ENCODE measurements at places on chromosomes 11 and 22.

DNA sequence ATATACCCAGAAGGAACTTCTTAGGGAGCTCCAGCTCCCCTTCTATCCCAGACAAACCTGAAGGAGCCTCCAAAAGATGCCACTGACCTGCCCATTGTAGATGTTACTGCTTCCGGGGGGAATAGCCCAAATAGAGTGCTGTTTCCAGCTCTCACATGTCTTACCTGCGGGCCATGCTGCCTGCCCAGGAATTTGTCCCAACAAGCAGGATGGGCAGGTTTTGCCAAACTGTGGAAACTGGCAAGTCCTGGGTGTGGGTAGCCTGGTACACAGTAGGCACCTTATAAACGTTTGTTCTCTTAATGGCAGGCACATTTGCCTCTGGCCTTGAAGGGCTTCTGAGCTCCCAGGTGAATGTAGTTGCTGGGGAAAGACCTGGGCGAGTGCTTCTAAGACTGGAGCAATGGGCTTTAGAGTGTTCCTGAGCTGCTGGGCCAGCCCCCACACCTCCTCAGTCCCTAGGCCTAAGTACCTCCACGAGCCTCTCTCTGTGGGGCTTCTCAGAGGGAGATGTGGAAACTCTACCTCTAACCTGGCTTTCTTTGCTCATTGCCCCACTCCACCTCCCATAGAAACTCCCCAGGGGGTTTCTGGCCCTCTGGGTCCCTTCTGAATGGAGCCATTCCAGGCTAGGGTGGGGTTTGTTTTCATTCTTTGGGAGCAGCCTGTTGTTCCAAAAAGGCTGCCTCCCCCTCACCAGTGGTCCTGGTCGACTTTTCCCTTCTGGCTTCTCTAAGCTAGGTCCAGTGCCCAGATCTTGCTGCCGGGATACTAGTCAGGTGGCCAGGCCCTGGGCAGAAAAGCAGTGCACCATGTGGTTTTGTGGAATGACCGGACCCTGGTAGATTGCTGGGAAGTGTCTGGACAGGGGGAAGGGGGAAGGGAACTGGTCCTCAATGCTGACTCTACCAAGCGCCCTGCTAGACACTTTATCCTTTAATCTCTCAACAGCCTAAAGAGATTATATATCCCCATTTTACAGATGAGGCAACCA is 37.2 kb downstream of the LIMK2 start:
- no peak for DNase-seq

GRCh38 chr11:79363861-79364378 is 76.9 kb downstream of the TENM4 start:
- no peak for DNase-seq

- no peak for DNase-seq
Observed at GRCh38 chr11:79472819-79473529, 32.1 kb upstream of the TENM4 start.

GRCh38 chr22:49838771-49839717 is 11.4 kb upstream of the BRD1 start:
- DNase-seq = peak; percentile 96

GRCh38 chr11:85540635-85541205 is 86.4 kb downstream of the DLG2 start:
- DNase-seq = no peak

GRCh38 chr11:47768101-47768612 is 1.0 kb upstream of the FNBP4 start:
- DNase-seq = peak; percentile 75

GRCh38 chr11:41458154-41458553 is 1.3 kb downstream of the LRRC4C start:
- no peak for DNase-seq

GRCh38 chr22:27879923-27880322 is 39.1 kb downstream of the PITPNB start:
- peak; percentile 63 for DNase-seq

GRCh38 chr11:64353715-64354506 is 5.1 kb upstream of the RPS6KA4 start:
- no peak for DNase-seq

DNA sequence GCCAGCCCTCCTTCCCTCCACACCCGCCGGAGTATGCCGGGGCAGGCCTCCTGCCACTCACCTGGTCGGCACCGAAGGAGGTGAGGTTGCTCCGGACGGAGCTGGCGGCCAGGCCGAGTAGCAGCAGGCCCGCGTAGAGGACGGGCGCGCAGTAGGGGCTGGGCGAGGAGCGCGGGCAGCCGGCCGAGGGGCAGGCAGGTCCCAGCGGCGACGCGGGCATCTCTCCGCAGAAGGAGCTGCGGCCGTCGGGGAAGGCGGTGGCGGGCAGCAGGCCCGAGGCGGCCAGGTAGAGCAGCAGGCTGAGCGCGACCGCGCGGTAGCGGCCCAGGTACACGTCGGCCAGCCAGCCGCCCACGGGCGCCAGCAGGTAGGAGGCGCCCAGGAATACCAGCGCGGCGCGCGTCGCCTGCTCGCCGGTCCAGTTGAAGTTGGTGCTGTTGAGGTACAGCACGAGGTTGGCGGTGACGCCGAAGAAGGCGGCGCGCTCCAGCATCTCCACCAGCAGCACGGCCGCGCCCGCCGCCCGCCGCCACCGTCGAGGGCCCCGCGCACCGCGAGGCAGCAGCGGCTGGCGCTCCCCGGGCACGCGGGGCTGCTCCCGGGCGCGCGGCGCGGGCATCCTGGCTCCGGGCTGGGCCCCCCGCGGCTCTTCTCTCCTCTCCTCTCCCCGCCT is 907 bp downstream of the SLC15A3 start:
- peak; percentile 75 for DNase-seq

DNA sequence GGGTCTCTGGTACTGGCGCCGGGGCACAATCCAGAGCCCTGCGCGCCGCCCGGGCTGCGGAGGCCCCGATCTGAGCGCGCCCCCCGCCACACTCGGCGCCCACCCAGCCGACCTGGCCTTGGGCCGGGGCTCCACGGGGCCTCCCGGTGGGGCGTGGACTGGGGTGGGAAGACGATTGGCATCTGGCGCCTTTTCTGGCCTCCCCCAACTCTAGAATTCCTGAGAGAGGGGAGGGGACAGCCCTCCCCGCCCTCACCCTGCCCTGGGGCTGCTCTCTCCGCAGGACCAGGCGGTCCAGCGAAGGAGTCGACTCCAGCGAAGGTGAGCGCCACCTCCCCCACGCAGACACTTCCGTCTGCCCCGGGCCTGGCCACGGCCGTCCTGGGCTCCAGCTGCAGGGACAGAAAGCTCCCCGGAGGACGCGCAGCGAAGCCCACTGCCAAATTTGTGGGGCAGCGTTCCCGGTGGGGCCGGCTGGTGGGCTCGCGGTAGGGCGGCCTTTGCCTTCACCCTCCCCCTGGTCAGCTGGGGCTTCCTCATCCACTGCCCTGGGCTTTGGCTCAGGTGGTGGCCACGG is 593 bp downstream of the SSH3 start:
- DNase-seq = no peak
